ENCODE measurements at places on chromosomes 1 and 21.

GRCh38 chr1:19739628-19740027 is 60.1 kb downstream of the TMCO4 start:
- no peak for DNase-seq

- DNase-seq = peak; percentile 41
These were observed 14.0 kb upstream of the NCF2 start for GRCh38 chr1:183604038-183604808.

DNA sequence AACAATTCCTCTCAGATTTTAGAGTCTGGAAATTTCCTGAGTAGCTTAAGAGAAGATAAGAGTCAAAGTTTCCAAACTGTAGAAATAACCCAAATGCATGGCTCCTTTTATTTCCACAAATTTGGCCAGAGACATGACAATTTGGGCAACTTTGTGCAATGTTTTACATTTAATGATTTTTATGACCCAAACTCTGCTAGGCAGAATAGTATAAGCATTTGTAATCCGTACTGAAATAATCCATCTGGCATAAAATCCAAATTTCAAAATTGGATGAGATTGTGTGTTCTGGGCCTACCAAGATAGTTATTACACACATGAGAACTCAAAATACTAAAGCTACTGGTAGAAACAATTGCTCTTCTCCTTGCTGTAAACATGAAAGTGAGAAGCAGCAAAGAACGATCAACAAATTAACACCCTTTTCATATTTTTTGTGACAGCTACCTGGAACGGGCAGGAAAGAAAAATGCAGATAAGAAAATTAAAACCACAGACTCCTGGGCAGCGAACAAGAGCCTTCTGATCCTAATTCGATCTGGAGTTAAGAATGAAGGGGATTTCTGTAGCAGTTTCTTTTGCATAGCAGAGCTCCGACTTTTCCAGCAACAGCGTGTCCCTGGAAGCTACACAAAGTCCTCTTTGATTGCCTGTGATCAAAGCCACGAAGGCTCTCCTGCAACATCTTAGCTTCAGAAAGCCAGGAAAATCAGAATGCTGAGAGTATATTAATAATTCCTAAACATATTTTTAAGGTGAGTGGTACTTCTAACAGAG is 191.2 kb downstream of the GRIK1 start:
- peak; percentile 3 for DNase-seq

- DNase-seq = no peak
These were observed 140.3 kb downstream of the ZC3H11B start for GRCh38 chr1:219472596-219472995.

- DNase-seq = no peak
These were observed 25.5 kb upstream of the LYST start for GRCh38 chr1:235892202-235892601.

- no peak for DNase-seq
These were observed 889.6 kb upstream of the ADGRL4 start for GRCh38 chr1:79896140-79896539.

- DNase-seq = no peak
These were observed 150.8 kb upstream of the FGGY start for GRCh38 chr1:59146056-59146455.

GRCh38 chr1:228152918-228153258 is 3.2 kb downstream of the GJC2 start:
- no peak for DNase-seq

DNA sequence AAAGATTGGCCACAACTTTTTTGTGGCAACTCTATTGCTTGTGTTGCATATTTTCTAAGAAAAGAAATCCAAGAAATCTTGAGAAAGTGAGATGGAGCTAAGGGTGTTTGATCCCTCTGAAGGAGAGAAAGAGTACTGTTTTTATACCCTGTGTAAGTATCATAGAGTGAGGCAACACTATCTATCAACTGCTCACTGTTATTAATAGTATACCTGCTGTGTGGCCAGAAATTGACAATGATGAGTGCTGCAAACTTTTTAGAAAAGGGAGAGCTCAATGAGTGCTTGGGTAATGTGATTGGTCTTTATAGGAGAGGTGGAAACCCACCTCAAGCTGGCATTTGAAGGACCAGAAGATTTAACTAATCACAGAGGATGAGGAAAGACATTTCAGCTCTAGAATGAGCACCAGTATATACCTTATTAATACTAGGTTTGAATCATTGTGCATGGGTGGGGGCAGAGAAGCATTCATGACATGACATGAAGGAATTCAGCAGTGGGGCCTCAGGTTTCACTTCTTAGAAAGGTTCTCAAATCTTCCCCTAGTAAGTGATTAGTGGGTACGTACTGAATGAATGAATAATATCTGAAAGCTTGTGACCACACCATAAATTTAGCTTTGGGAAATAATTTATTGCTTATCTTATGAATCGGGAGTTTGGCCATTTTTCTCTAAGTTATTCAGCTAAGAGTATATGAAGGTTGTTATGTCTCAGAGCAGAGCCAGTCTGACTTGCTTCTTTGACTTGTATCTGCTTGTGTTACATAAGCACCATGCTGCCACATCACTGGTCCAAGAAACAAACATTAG is 169.2 kb upstream of the SGIP1 start:
- DNase-seq = no peak

- DNase-seq = no peak
These were observed 35.2 kb upstream of the EDEM3 start for GRCh38 chr1:184789884-184790283.

DNA sequence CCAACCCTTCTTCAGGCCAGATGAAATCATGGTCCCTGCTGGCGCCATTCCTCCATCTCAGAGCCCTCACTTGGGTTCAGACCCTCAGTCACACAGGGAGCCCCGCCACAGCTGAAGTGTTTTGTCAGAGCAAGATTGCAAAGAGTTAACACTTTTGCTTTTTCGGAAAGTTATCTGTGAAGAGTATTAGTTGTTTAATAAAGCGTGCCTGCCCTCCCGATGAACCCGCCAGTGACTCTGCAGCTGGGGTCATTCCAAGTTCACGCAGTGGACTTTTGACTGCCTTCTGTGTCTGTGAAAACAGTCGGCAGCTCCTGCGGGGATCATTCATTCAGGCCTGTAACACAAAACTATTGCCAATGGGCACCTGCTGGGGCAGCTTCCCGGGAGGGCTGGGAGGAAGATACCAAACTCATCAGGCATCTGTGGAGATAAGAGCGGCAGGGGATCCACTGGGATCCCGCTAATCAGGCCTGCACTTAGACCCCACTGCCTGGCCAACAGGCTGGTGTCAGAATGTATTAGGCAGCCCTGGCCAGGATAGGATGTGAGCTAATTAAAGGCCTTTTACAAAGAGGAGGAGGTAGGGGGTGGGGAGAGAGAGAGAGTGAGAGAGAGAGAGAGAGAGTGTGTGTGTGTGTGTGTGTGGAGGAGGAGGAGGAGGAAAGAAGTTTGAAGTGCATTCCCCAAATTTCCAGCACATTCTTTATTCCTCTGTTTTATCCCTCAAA is 184.5 kb downstream of the DHRS3 start:
- no peak for DNase-seq

GRCh38 chr1:38000529-38001455 is 4.5 kb downstream of the FHL3 start:
- DNase-seq = peak; percentile 63

DNA sequence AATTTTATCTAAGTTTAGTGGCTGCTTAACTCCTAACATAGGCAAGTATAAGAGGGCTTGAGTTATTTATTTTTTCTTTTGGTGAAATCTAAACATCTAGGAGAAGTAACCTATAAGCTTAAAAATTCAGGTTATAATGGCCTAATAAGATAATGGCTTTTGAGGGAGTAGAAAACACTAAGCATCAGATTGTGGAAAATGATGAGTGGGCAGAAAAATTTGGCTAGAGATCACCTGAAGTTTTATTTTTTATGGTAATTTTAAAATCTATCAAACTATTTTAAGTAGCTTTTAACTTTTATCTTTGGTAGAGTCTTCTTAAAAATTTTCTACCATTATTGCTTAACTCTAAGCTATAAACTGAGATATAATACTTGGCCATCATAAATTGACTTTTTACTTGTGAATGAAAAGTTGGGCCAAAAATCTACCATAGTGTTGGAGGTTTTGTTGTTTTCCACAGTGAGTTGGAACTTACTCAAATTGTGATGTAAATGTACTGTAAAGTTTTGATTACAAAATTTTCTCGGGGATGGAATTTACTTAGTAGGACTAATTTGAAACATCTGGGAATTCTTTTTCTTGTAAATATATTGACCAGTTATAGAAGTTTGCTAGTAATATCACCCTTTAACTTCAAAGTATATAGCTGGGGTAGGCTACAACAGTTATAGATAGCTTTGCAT is 63.9 kb downstream of the USP25 start:
- DNase-seq = peak; percentile 68

DNA sequence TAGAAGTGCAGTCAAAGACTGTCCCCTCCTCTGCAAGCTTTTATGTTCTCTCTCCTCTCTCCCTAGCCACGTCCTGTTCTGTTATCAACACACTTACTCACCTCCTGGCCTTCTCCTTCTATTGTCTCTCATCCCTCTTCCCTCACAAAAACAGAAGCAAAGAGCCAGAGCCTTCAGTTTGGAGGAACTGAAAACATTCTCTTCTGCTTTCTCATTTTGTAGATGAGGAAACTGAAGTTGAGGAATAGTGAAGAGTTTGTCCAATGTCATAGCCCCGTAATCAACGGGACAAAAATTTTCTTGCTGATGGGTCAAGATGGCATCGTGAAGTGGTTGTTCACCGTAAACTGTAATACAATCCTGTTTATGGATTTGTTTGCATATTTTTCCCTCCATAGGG is 1.9 kb downstream of the NLRP3 start:
- no peak for DNase-seq

Data from fibroblast of gingiva (primary cell).